ENCODE measurements at places on chromosomes 5 and 9.

DNA sequence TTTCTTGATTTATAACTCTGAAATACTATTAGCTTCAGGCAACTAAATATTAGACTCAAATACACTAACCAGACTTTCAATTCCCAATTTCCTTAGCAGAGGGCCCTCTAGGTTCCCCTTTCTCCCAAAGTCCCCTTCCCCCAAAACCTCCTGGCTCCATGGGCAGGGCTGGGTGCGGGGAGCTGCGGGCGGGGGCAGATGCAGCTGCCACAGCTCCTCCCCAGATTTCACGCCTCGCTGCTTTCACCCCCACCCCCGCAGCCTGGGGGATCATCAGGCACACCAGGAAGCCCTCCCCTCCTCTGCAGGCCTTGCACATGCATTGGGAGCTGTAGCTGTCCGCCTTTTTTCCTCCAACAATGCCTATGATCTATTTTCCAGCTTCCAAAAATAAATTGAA, 82.8 kb upstream of the SPATA31C2 start:
- no peak for DNase-seq

- no peak for DNase-seq
These were observed 38.0 kb downstream of the ABITRAM start for GRCh38 chr9:108972186-108972585.

DNA sequence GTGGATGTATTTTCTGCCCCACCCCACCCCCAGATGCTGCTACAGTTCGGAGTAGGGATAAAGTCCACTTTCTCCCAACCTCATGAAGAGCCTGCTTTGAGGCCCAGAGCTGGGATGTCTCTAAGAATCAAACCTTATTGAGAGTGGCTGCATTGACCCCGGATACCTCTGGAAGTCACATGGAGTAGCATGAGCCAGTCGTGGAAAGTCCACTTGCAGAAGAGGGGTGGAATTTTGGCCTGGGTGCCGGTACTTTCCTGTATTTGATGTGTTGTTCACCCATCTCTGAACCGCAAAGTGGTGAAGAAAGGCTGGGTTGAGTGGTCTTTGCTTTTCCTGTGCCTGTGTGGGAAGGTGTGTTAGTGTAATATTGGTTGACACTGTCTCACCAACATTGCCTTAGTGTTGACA, 3.7 kb downstream of the OTULIN start:
- DNase-seq, result peak; percentile 58

GRCh38 chr5:14114615-14115251, 28.4 kb upstream of the TRIO start:
- no peak for DNase-seq

- no peak for DNase-seq
These were observed 26.3 kb upstream of the ERAP1 start for GRCh38 chr5:96834016-96834415.

DNA sequence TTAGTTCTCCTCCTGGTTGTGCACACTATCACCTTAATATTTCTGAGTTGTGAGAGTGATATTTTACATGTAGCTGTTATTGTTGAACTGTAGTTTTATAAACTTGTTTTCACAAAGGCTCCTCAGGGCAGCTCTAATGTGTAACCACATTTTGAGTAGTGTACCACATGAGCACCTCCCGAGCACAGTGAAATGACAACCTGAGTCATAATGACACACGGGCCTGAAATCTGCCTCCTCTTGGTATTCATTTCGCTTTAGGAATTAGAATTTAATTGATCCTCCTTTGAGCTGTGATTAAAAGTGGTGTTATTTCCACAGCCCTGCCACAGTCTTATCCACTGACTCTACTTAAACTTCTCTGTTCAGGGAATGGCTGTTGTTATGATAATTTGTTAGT, 7.9 kb downstream of the MTRR start:
- no peak for DNase-seq

- DNase-seq, result no peak
These were observed 155.4 kb upstream of the CLINT1 start for GRCh38 chr5:158014372-158014771.

- DNase-seq, result no peak
These were observed 7.9 kb downstream of the G3BP1 start for GRCh38 chr5:151779531-151780125.

- DNase-seq, result no peak
These were observed 377.7 kb downstream of the PIK3R1 start for GRCh38 chr5:68593211-68593671.

- no peak for DNase-seq
These were observed 371.9 kb downstream of the CETN3 start for GRCh38 chr5:90037646-90038045.

DNA sequence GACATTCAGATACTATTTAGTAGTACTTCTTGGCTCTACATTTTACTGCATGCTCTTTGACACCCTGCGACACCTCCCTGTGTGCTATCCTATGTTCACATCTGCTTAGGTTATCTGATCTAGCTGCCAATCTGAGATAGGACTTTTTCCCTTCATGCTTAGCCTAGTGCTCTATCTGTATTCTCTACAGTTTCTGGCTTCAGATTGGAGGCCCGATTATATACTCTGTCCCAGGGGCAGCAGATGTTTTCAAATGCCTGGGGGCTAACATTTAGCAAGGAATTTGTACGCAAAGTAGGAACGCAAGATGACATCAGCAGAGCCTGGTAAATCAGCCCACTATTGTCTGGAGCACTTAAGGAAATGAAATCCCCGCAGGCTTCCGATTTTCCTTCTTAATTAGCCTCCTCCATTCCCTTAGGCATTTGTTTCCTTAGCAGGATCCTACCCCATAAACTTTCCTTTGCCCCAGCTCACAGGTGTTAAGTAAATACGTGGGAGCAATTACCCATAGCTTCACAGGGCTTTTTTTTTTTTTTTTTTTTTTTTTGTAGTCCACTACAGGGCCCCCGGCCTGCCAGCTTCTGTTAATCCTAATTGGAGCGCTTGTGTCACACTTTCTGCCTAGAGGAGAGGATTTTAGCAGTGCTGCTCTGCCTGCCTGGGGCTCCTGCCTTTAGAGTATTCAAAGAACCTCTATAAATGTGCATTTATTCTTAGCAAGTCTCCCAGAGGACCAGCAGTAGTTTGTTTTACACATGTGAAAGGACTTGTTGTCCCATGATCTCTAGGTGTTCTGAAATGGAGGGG, 61.1 kb upstream of the LPAR1 start:
- no peak for DNase-seq

GRCh38 chr5:83251849-83252248, 174.5 kb downstream of the XRCC4 start:
- no peak for DNase-seq

- no peak for DNase-seq
These were observed 3.8 kb downstream of the FCN1 start for GRCh38 chr9:134913713-134914500.

GRCh38 chr9:111433082-111433481, 51.1 kb downstream of the ECPAS start:
- DNase-seq, result no peak

DNA sequence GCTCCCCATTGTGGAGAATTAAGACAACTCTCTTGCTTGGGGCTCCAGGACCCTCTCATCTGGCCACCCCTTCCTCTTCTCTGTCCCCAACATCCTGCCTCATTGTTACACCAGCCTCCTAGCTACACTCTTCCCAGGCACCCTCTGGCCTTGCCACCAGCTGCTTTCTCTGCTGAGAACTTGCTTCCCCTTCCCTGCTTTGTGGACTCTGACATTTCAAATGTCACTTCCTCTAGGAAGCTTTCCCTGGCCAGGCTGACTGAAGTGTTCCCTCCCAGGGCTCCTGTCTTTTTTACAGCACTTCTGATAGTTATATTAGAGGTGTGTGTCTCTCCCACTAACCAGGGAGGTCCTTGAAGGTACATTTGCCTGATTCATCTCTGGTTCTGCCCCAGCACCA, 194.0 kb upstream of the KLF4 start:
- DNase-seq, result no peak

DNA sequence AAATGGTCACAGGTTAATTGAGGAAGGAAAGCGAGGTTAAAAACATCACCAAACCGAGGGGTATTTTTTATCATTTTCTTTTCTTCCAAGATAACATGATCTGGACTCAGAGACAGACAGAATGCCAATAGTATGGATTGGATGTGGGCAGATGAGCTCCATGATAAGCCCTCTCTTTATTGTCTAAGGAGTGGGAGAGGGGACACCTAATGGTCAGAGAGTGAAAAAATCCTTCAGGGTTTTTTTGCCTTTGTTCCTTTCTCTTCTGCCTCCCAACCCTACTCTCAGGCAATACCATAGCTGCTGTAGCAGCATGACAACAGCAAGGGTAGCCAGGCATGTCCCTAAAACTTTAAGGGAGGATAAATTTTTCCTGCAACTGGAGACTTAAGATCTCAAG, 94.7 kb downstream of the DIRAS2 start:
- DNase-seq, result no peak

GRCh38 chr9:35562895-35563780, 41.9 kb upstream of the TESK1 start:
- DNase-seq, result no peak

GRCh38 chr5:40678026-40678425, 1.7 kb upstream of the PTGER4 start:
- DNase-seq, result no peak

DNA sequence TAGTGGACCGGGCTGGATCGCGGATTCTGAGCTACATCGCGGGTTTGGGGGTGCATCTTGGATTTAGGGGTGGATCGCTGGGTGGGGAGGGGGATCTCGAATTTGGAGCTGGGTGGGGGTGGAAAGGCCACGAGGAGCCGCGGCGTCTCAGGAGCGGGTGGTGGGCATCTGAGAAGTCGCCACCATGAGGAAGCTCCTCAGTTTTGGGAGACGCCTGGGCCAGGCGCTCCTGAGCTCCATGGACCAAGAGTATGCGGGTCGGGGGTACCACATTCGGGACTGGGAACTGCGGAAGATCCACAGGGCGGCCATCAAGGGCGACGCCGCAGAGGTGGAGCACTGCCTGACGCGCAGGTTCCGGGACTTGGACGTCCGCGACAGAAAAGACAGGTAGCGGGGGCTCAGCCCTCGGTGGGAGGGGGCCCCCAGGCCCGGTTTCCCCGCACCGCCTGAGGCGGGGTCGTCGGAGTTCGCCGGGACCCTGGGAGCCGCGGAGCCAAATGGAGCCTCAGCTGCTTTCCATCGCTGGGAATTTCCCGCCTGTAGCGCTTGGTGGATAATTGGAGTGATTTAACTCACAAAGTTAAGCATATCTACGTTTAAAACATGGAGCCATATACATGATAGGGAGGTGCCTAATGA, 376 bp downstream of the ANKRD18B start:
- no peak for DNase-seq

GRCh38 chr5:172506921-172507320, 52.6 kb upstream of the SH3PXD2B start:
- DNase-seq, result no peak

GRCh38 chr9:132383462-132383883, 23.2 kb downstream of the TTF1 start:
- DNase-seq, result no peak

DNA sequence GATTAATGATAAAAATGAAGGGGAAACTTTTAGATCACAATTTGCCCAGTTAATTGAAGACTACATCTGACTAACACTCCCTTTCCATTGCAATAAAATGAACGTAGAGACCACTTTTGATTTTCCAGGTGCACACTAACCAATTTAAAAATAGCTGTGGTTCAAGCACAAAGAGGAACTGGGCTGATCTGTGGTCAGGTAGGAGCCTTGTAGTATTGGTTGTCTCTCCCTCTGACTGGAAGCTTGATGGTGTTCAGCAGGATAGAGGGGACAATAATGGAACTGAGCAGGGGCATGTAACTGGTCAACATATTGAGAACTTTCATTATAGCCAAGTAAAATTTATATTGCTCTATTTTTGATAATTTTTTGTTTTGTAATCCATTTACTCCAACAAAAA, 886.8 kb upstream of the SEMA6A start:
- no peak for DNase-seq

- no peak for DNase-seq
These were observed 174.5 kb downstream of the CFAP90 start for GRCh38 chr5:7676455-7676854.

- no peak for DNase-seq
These were observed 9.5 kb downstream of the MVB12B start for GRCh38 chr9:126335837-126336735.

DNA sequence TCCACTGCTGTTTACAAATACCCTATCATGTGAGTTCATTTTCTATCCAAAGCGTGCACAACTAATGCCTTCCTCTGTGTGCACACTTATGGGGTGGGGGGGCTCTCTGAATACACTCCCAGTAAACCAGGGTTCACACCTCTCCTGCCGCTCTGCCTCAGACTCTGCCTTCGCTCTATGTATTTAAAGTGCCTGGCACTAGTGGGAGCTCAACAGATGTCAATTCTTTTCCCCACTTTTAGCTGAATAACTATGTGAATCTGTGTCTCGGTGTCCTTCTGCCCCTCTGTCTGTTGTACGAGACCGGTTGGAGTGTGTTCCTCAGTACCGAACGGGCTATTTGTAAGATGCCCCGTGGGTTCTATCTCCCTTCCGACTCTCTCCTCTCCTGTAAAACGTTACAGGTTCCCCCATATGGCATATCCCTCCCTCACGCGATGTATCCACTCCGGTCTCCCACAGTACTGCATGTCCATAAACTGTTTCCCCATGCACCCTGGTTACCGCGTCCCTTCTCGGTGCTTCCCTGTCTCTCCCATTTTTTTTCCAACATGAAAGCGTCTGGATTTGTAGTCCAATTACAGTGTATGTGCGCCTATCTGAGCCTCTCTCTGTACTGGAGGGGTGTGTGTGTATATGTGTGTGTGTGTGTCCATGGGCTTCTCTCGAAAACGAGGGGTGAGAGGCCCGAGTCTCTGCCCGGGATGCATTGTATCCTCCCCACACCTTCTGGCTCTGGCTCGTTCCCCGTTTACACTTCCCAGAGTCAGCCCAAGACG, 1.6 kb downstream of the ELL2 start:
- no peak for DNase-seq

GRCh38 chr5:87210743-87211142, 56.9 kb upstream of the RASA1 start:
- no peak for DNase-seq

DNA sequence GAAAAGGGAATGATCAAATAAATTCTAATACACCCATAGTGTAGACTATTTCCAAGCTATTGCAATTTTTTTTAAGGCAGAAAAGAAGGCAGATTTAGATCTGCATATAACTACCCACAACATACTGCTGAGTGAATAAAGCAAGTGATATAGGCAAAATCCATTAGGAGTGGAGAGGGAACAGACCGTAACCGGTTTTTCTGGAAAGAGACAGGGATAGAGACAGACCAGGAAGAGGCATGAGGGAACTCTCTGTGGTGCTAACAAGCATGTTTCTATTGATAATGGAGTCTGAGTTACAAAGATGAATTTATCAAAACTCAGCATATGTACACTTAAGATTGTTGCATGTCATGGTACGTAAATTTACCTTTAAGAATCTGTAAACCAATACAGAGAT, 14.5 kb downstream of the ZDHHC21 start:
- DNase-seq, result no peak

GRCh38 chr5:111236995-111237394, 12.8 kb downstream of the CAMK4 start:
- no peak for DNase-seq

GRCh38 chr5:171770153-171770552, 15.5 kb upstream of the SMIM23 start:
- DNase-seq, result no peak

GRCh38 chr5:150598821-150599273, 41.6 kb upstream of the SYNPO start:
- no peak for DNase-seq

- no peak for DNase-seq
These were observed 727.1 kb upstream of the GRAMD2B start for GRCh38 chr5:125695996-125696655.

Measured in stimulated activated CD8-positive, alpha-beta memory T cell treated with anti-CD3 and anti-CD28 coated beads, Interleukin-15, amount 100 ng/mL, for 48 hours (primary cell).